ENCODE measurements at places on chromosomes 3 and 15. TPM values are rescaled to one million over a fixed set of nuclear protein-coding genes. Genes with fewer than 3 reads are reported as not detected.

- no peak for DNase-seq
Measured at GRCh38 chr3:45741742-45742460, 52.7 kb downstream of the SACM1L start.

GRCh38 chr3:57675530-57675929 is 17.3 kb downstream of the DENND6A start:
- no peak for DNase-seq

- no peak for DNase-seq
Measured at GRCh38 chr3:15722877-15723623, 74.7 kb downstream of the ANKRD28 start.

GRCh38 chr15:101376615-101377395 is 81.8 kb upstream of the SNRPA1 start:
- DNase-seq = no peak

DNA sequence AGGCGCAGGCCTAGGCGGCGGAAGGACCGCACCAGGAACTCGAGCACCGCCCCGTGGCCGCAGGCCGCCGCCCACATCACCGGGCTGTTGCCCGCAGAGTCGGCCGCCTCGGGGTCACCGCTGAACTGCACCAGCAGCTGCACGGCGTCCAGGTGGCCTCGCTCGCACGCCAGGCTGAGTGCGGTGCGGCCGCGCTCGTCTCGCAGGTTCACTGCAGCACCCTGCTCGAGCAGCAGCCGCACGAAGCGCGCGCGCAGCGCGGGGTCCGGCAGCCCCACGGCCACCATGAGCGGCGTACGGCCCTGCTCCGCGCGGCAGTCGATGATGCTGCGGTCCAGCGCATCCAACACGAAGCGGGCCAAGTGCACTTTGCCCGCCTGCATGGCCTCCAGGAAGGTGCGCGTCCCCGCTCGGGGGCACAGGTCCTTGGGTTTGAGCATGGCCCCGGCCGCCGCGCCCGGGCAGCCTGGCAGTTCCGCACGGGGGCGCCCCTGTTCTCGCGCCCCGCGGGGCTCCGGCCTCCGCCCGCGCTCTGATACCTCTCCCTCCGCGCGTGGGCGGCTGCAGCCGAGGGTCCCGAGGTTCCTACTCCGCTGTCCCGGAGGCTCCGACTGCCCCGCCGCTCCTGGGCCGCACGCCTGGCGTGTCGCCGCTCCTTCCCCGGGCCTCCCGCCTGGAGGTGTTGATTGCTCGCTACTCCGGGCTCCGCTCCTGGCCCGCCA is 556 bp downstream of the ANKRD63 start:
- no peak for DNase-seq

GRCh38 chr3:112395181-112395895 is 62.4 kb downstream of the CD200 start:
- peak; percentile 81 for DNase-seq

DNA sequence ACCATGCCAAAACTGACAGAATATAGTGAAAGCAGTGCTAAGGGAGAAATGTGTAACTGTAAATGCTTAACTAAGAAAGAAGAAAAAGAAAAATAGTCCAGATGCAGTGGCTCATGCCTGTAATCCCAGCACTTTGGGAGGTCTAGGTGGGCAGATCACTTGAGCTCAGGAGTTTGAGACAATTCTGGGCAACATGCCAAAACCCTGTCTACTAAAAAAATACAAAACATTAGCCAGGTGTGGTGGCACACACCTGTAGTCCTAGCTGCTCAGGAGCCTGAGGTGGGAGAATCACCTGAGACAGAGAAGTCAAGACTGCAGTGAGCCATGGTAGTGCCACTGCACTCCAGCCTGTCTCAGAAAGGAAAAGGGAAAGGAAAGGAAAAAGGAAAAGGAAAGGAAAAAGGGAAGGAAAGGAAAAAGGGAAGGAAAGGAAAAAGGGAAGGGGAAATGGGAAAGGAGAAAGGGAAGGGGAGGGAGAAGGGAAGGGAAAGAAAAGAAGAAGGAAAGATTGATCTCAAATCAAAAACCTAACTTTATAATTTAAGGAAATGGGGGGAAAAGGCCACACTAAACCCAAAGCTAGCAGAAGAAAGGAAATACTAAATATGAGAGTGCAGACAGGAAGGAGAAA is 20.3 kb downstream of the C3orf33 start:
- no peak for DNase-seq

- no peak for DNase-seq
Measured at GRCh38 chr3:99774467-99774866, 43.2 kb upstream of the CMSS1 start.

DNA sequence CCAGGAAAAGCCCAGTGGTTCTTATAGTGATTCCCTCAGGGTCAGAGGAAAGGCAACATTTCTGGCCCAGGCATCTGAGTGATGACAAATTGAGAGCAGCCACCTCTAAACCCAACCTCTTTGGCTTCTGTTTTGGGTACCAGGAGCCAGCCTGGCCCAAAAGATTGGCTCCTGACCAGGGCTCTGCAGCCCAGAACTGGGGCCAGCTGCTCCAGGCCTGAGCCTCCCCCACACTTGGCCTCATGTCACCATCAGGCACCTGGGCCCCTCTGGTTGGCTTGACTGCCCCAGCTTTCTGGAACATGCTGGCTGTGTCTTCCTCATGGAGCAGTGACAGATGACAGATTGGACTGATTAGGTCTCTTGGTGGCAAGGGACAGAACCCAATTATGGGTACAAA is 26.0 kb upstream of the HCN4 start:
- DNase-seq = no peak

DNA sequence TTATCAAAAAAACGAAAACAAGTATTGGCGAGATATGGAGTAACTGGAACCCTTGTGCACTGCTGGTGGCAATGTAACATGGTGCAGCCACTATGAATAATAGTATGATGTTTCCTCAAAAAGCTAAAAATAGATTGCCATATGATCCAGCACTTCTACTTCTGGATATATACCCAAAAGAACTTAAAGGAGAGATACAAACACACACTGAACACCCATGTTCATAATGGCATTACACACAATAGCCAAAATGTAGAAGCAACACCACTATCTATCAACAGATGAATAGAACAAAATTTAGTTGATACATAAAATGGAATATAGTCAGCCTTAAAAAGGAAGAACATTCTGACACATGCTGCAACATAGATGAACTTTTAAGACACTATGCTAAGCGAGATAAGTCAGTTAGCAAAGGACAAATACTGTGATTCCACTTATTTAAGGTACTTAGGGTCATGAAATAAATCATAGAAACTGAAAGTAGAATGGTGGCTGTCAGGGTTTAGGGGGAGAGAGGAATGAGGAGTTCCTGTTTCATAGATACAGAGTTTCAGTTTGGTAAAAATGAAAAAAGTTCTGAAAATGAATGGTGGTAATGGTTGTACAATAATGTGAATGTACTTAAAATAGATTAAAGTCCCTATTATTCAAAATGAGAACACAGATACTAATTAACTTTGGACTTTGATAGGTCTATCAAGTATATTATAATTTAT is 59.4 kb upstream of the IMPG2 start:
- no peak for DNase-seq

- DNase-seq = no peak
Measured at GRCh38 chr3:7934362-7934761, 567.3 kb upstream of the LMCD1 start.

- DNase-seq = no peak
Measured at GRCh38 chr3:176914764-176915163, 282.5 kb downstream of the TBL1XR1 start.

GRCh38 chr3:13896473-13897154 is 16.7 kb upstream of the WNT7A start:
- peak; percentile 22 for DNase-seq

- no peak for DNase-seq
Measured at GRCh38 chr3:165233501-165234195, 37.5 kb upstream of the SLITRK3 start.

SPATA12 gene
- total RNA-seq = 0.18 TPM

AEN gene
- total RNA-seq = 65.4 TPM

COL6A5 gene
- 0.05 TPM for total RNA-seq

Data from glomerular endothelial cell (primary cell).